RKO (cell line): ENCODE measurements at places on chromosomes 6 and 20.

DNA sequence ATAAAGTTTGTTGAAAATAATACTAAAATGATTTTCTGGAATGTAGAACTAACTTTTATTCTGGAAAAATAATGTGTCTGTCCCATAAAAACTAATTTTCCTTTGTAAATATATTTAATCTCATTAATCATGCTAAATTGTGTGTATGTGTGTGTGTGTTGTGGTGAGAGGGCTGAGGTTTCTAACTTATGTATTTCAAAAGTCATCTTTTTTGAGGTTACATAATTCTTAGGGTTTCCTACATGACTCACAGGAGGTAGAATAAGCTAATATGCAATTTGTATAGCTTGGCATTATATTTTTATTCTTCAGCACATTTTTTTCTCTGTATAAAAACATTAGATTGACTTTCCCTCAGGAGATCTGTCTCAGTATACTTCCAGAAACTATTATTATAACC lies 64.1 kb upstream of the CLVS2 start:
- no peak for DNase-seq

GRCh38 chr6:164022632-164023031 lies 608.1 kb downstream of the QKI start:
- DNase-seq: no peak

DNA sequence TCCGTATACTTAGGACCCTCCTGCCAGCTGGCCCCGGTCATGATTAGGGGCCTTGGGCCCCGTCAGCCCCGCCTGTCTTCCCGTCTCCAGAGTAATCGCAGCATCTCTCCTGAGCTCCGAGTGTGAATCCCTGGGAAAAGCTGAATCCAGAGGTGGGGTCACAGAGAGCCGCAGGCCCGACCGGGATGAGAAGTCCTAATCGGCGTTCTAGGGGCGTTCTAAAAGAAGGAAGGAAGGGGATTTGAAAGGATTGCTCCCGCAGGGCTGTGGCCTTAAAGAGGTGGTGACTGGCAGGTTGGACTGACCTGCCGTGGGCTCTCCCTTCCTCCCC lies 371 bp downstream of the HMGN4 start:
- DNase-seq: peak; percentile 47

DNA sequence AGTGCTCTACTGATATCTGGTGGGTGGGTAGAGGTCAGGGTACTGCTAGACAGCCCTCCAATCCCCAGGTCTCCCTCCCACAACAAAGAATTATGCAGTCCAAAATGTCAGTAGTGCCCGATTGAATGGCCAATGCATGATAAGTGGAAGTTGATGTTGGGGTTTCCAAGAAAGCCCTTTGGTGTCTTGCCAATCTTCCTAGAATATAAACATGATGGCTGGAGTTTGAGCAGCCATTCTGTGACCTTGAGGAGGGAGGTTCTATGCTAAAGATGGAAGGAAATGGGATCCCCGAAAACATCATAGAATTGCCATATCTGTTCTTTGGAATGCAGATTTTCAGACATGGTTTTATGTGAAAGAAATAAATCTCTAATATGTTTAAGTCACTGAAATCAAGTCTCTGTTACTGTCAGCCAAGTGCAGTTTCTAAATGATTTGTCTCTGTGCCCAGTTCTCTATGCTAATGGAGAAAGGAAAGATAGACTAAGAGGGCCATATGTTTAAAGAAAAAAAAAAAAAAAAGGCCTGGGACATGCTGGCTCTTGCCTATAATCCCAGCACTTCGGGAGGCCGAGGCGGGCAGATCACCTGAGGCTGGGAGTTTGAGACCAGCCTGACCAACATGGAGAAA lies 32.8 kb upstream of the PTPN1 start:
- no peak for DNase-seq

DNA sequence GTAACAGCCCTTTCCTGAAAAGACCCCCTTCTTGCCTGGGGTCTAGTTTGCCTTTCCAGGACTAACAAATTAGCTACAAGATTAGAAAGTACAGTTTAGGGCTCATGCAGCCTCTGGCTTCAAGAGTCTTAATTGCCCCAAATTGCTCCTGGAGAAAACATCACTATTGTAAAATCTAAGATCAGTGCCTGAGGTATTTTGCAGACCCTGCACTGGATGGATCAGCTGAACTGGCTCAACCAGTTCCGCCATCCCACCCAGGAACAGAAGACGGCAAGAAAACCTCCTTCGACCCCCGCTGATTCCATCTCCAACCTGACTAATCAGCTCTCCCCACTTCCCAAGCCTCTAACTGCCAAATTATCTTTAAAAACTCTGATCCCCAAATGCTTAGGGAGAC lies 236.5 kb upstream of the KCNG1 start:
- no peak for DNase-seq

DNA sequence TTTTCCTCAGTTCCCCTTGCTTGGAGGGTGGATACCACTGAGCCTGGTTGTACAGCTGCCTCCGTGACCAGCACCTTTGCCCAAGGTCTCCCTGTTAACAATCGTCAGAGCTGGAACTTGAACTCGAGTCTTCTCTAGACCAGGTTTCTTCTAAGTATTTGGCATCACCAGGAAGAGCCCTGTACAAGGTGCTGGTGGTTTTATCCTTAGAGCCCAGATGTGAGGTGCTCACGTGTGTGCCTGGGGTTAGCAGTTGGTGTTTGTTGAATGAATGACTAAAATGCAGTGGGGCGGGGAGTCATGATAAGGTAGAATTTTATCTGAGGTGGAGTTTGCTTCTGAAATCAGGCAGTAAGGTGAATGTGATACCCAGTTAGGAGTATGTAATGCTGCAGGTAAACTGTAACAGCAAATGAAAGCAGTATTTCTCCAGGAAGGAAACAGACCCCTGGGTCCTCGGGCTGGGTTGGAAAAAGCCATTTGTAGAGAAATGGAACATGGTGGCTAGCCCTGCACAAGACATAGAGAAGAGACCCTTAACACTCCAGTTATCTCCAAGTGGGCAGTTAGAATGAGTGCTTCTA lies 3.1 kb downstream of the DNAJC5 start:
- no peak for DNase-seq

DNA sequence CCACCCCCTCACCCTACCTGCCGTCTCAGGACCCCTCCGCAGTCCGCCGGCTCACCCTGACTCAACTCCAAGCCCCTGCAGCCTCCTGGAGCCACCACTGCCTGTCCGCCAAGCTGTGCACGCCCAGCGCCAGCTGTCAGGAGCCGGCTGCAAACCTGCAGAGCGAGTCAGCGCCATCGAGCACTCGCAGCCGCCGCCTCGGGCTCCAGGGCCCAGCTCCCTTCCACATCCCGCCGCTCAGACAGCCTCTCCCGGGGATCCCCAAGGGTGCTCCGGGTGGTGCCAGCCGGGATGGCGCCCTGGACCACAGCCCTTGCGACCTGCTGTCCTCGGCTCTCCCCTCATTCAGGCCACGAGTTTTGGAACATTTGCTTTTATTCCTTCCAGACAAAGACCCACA lies 4.3 kb downstream of the TNNC2 start:
- DNase-seq: peak; percentile 55

DNA sequence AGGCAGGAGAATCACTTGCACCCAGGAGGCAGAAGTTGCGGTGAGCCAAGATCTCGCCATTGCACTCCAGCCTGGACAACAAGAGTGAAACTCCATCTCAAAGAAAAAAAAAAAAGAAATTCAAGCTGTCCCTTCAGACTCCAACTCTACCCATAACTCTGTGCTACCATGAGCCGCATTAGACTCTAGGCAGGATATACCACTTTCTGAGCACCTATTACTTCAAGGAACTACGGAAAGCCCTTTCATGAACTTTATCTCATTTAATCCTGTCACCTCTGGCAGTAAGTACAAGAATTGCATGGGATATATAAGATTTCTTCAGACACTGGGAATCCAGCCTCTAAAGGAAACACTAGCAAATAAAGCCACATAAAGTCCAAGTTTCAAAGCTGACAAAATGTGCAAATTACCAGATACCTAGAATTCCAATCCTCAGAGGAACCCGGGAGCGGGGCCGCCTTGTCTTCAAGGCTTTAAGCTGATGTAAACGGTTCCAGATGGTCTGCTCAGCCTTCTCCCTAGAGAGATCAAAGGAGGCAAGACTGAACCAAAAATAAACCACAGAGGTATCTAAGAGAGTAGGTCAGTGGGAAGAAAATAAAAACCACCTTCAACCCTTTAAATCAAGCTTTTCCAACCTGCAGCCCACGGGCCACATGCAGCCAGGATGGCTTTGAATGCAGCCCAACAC lies 9.4 kb downstream of the CDK5RAP1 start:
- DNase-seq: no peak

- DNase-seq: no peak
These were observed 64.2 kb downstream of the SLC2A10 start for GRCh38 chr20:46773680-46774079.

DNA sequence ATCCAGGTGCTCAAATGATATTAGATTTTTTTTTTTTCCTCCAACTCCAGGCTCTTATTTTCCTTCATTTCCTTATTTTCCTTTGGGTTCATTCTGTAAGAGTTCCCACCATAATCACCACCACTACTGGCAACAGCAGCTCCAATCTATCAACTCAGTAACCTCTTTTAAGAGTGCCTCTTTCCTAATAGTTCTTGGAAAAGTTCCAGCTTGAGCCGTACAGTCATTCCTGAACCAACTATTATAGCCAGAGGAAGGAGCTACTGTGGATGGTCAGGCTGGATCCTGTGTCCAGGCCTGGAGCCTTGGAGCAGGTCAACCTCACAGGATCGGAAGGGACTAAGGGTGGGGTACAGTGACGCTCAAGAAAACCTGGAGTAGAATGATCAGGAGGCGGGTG lies 4.2 kb upstream of the ANGPT4 start:
- DNase-seq: no peak

- no peak for DNase-seq
These were observed 20.3 kb downstream of the OR2B6 start for GRCh38 chr6:27977387-27977786.

DNA sequence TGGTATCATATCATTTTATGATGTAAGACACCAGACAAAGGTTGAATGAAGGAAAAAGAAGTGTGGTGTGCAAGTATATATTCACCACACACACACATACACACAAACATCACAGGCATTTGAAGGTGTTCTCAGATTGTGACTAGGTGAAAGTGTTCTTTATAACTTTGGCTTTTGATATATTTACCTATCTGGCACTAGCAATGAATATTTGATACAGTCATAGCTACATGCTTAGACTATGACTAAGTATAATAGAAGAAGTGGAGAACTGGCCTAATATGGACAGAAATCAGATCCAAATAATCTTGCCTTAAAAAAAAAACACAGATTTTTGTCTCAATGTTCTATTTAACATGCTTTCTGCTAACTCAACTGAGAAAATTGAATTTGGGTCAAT lies 809.9 kb downstream of the KIF16B start:
- DNase-seq: no peak

DNA sequence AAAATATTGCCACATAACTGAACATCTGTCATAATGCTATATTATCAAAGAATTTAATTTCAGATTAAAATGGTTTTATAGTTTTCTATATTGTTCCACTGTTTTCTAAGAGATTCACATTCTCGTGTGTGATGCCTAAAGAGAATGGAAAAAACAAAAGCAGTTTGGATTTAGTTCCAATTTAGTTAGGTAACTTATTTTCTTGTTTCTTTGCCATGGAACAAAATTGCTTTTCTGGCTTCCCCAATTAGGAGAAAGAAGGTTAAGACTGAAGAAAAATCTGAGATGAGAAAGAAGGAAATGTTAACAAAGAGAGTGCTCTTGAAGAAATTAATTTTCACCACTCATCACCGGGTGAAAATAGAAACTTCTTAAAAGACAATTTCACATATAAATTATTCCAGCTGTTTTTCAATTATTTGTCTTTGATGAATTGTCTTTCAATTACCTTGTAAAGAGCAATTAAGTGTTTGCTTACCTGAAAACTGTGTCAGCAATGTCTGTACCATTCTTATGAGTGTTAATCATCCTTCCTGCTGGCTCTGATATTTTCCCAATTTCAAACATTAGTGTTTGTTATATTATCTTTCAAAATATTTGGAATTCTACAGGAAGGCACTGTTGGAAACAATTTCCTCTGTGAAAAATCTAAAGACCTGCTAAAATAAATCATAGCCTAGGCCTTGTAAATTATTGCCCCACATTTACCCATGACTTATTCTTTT lies 19.5 kb downstream of the PHACTR2 start:
- DNase-seq: no peak

GRCh38 chr6:11922901-11923300 lies 89.2 kb upstream of the HIVEP1 start:
- DNase-seq: no peak
